Stimulated activated CD8-positive, alpha-beta memory T cell treated with anti-CD3 and anti-CD28 coated beads, Interleukin-7, amount 100 ng/mL, for 1 hour (primary cell): ENCODE measurements at places on chromosomes 5 and 9.

GRCh38 chr5:111505096-111505495, 7.2 kb downstream of the STARD4 start:
- no peak for DNase-seq

DNA sequence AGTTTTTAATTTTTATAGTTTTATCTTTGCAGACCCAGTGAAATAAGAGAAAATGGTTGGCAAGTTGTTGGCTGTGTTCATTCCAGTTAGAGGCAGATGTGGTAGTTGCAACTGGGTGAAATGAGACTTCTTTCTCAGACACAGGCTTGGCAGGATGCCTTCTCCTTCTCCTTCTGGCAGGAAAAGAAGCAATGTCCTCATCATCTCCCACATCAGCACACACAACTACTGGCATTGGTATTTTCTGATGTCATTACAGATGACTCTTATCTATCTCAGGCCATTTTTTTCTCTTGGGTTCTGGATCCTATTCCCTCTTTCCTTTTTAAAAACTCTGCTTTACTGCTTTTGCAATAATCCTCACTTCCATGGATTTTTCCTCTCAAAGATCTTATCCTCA, 103.3 kb upstream of the EDIL3 start:
- DNase-seq = no peak

GRCh38 chr9:122498883-122499288, 11.7 kb upstream of the OR1J2 start:
- no peak for DNase-seq

GRCh38 chr9:130288926-130289690, 23.5 kb downstream of the HMCN2 start:
- no peak for DNase-seq

GRCh38 chr9:14311956-14312685, 1.8 kb downstream of the NFIB start:
- no peak for DNase-seq

- no peak for DNase-seq
These were observed 3.7 kb downstream of the KIF3A start for GRCh38 chr5:132733499-132734148.

GRCh38 chr9:124206391-124206790, 51.4 kb upstream of the NEK6 start:
- DNase-seq = no peak

- no peak for DNase-seq
These were observed 22.5 kb downstream of the ZNF462 start for GRCh38 chr9:106885451-106885850.
